H7 (cell line): ENCODE measurements at places on chromosomes 3 and 15. TPM values are rescaled to one million over a fixed set of nuclear protein-coding genes. Genes with fewer than 3 reads are reported as not detected.
A peak's percentile ranks its signal among the peaks of the same experiment; 100 is the strongest.

The CELF6 gene
- total RNA-seq: 0.21 TPM in 1 of 2 replicates, not detected in the other

The RYR3 gene
- 0.59 and 0.69 TPM in 2 replicates for total RNA-seq

- peak; percentile 37 for DNase-seq
These were observed 101.6 kb downstream of the CFAP44 start for GRCh38 chr3:113339616-113340244.

GRCh38 chr3:152905631-152906030 lies 70.7 kb downstream of the P2RY1 start:
- DNase-seq: no peak

DNA sequence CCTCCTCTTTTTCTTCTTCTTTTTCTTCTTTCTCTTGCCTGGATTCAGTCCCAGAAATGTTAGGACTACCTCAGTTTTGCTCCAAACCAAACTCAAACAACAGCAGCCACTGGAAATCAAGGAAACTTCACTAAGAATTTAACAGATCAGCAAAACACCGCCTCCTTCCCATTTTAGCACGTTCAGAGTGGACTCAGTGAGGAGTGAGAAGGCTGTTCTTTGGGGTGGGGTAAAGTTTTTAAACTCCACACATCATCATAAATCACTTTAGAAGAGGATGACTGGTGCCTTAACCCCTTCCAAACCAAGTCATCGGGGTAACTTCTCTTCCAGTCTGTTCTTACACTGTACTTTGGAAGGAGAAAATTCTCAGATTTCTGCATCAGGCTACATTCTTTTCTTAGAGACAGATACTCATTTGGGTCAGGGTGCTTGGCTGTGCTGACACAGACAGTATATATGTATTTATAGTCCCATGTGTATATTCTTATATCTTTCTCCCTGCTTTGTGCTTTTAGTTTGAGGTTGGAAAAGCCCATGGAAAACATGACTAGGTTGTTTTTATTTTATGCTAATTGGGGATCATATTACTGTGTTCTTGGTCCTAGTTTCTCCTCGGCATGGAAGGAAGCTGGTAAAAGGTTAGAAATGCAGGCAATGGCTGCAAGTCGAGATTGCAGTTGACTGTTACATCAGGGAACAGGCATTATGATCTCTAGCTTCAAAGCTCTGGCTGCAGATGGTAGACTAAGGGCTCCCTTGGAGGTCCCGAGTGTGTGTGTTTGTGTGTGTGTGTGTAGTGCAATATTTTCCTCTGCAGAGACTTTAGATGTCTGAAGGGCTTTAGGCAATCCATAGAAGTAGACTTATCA lies at the start of gene CCDC80:
Gene CCDC80, minus strand, starts transcription at position 214 of the 872 bp plus-strand sequence. CDS start 1,238 bp downstream, outside the sequence.
- no peak for DNase-seq

GRCh38 chr3:106560451-106560966 lies 691.7 kb upstream of the CBLB start:
- DNase-seq: no peak

GRCh38 chr3:74066456-74066855 lies 441.7 kb upstream of the PDZRN3 start:
- peak; percentile 25 for DNase-seq
